ENCODE measurements at places on chromosomes 5 and 9.

DNA sequence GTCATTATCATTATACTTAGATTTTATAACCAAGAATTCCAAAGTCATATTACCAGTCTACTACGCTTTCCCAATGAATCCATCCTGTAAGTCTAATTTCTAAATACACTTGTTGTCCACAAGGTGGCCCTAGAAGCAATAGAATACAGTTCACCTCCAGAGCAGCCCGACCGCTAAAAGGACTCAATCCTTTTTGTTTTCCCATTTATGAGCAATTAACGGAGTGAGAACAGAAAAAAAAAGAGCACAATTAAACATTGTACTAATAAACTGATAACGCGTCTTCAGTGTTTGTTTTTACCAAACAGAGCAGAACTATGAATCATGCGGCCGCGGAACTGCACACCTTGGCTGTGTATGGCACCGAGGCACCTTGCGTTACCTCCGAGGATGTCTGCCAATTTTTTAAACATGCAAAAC is 160.7 kb upstream of the DAPK1 start:
- DNase-seq, result peak; percentile 64

DNA sequence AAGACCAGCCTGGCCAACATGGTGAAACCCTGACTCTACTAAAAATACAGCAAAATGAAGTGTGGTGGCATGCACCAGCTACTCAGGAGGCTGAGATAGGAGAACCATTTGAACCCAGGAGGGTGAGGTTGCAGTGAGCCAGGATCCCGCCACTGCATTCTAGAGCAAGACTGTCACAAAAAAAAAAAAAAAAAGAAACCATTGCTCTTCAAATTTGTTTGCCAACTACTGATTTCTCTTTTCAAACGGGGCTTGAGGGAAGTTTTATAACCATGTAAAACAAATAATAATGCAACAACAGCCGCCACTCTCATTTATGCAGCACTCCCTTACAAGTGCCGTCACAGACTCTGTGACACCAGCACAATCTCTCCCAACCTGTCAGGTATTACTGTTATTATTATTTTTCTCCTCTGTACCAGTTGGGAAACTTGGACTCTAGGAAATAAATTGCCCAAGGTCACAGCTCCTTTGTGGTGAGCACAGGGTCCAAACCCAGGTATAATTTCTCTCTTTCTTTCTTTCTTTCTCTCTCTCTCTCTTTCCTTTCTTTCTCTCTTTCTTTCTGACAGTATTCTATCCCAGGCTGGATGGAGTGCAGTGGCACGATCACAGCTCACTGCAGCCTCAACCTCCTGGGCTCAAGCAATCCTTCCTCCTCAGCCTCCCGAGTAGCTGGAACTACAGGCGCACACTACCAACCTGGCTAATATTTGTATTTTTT is 25.4 kb downstream of the SERINC5 start:
- DNase-seq, result no peak

DNA sequence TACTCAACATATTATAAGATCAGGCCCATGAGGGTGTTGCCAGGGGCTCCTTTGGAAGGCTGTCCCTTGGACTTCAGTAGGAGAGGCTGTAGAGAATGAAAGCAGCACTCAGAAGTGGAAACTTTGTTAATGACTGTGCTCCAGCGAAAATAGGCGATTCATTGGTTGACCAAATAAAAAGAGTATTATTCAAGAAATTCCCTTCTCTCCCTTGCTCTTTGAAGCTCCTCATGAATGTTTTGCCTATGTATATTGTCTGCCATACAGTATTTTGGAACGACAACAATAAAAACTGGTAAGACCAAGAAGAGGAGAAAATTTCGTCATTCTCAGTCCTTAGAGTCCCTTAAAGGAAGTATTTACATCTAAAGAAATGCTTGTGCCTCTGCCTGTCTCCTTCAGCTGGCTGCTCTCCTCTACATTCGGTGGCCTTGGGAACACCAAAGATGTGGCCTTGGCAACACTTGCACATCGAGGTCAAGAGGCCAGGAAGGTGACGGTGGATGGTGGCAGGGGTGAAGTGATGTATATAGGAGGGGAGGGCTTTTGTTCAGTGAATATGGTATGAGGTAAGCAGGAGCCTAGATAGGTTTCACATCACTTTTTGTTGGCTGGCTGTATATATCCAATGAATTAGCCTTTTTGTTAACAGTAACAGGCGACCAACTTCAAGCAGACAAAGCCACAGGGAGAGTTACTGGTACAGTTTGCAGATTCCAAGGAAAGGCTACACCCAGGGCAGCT is 95.0 kb upstream of the ACTBL2 start:
- DNase-seq, result no peak

DNA sequence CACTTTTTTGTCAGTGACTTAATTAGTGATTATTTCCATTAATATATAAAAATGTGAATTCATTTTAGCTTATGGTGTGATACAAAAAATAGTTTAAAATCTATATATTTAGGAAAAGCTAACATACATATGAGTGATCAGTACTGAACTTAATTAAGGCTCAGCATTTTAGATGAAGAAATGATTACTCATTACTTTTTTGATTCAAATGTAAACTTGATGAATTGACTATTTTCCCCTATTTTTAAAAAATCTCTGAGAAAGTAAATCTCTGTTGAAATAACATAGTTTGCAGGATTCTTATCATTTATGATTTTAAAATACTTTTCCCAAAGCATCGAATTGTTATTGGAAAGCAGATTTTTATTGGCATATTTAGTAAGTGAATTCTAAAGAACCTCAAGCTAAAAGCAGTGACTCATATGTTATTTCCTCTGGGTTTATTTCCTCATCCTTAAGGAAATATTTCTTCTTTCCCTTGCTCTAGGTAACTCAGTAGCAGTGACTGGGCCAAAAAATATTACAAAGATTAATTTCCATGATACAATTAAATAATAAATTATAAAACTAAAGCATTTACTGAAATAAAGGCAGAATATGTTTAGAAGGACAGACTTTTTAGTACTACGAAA is 290.6 kb downstream of the FER start:
- DNase-seq, result no peak

DNA sequence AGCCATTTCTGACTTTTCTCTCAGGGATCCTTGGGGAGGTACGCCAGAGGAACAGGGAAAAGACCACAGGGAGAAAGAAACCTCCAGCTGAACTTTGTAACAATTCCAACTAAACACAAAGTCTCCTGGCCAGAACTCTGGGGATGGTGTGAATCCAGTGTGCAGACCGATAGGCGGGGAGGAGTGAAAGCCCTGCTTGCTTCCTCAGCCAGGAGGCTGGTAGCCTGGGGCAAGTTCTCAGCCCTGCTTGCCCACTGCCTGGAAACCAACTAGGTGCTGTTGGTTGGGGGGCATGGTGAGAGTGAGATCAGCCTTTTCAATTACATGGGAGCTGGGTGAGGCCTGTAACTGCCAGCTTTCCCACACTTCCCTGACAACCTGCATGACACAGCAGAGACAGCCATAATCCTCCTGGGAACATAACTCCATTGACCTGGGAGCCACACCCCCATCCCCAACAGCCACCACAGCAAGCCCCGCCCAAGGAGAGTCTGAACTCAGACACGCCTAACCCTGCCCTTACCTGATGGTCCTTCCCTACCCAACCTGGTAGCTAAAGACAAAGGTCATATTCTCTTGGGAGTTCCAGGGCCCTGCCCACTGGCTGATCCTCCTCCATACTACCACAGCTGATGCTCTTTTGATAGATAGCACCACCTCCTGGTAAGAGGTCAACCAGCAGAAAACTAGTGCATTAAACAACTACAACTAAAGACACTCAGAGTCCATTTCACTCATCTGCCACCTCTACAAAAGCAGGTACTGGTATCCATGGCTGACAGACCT is 100.1 kb upstream of the TNFAIP8 start:
- peak; percentile 28 for DNase-seq

- DNase-seq, result no peak
Observed at GRCh38 chr5:148864113-148864841, 37.9 kb downstream of the ADRB2 start.

DNA sequence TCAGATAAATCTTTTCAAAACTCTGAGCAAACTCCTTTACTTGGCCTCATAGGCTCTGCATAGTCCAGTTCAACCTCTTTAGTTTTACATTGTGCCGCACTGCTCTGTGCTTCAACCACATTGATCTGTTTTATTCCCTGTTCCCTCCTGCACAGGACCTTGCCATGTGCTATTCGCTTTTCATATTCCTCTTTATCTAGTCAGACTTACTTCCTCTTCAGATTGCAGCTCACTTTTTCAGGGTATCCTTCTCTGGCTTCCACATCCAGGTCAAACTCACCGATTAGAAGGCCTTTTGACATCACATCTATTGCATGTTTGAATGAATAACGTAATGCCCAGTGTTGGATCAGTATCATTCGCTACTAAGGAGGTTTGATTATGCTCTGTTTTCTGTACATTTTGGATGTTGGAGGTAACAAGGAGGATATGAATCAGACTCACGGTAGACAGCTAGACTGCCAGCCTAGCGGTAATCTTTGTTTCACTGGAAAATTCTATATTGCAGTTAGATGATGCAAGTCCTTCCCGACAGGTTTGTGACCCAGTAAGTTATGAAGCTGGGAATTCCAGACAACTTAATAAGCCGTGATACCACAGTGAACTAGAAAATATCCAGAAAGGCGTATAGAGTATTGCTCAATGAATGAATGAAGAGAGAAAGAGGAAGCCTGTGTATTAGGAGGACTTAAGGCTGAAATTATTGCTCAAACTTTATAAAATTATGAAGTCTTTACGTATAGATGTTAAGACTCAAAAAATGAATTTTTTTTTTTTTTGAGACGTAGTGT is 65.7 kb downstream of the IQGAP2 start:
- DNase-seq, result no peak

GRCh38 chr9:81092057-81092456 is 597.3 kb downstream of the TLE1 start:
- no peak for DNase-seq

DNA sequence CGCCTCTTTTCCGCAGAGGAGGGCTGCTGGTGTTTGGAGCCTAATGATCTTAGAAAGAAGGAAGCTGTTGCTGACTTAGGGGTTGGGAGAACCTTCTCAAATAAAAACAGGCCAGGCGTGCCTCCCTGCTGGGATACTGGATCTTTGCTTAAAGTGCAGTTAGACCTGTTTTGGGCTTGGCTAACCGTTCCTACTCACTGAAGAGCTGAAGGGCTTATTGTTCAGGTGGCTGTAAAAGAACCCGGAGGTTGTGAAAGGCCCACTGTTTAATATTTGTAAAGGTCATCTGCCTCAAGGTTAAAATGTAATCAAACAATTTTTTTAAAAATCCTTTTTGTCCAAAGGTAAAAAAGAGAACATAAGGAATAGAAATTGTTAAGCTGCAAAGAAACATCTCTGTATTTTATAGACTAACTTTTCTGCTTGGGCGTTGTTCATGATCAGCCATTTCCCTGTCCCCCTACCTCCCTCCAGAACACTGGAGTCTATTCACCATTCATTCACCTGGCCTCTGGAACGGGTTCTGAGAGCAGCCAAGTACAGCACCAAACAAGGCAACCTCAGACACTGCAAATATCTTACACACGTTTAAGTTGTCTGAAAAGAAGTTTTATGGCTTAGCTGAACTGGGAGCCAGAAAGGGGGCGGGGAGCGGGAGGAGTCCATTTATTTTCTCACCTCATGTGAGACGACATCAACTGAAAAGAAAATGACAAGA is 18.6 kb upstream of the MTMR12 start:
- no peak for DNase-seq
